ENCODE measurements at places on chromosomes 4 and X.
A peak's percentile ranks its signal among the peaks of the same experiment; 100 is the strongest.

GRCh38 chrX:117990438-117990837, 126.2 kb downstream of the KLHL13 start:
- peak; percentile 31 for DNase-seq

- no peak for DNase-seq
Observed at GRCh38 chr4:121938282-121939092, 13.4 kb downstream of the TRPC3 start.

DNA sequence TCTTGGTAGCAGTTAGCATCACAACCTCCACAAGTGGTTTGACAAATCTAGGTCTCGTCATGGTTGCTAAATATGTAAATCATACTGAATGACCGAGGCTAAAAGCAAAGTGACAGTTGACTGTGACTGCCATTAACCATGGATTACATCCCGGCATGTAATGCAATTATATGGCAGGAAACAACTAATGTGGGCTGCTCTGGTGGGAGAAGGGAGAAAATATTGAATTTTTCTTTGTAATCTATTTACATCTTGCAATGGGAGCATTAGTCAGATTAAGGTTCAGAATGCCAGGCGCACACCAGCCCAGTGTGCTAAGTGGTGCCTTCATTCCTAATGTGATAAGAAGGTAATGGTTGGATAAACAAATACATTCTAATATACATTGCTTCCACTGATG, 35.8 kb downstream of the UNC5C start:
- DNase-seq: no peak

GRCh38 chrX:26778320-26778888, 562.4 kb downstream of the MAGEB5 start:
- DNase-seq: no peak

- DNase-seq: no peak
Observed at GRCh38 chrX:13933851-13934250, 95.8 kb downstream of the GEMIN8 start.

DNA sequence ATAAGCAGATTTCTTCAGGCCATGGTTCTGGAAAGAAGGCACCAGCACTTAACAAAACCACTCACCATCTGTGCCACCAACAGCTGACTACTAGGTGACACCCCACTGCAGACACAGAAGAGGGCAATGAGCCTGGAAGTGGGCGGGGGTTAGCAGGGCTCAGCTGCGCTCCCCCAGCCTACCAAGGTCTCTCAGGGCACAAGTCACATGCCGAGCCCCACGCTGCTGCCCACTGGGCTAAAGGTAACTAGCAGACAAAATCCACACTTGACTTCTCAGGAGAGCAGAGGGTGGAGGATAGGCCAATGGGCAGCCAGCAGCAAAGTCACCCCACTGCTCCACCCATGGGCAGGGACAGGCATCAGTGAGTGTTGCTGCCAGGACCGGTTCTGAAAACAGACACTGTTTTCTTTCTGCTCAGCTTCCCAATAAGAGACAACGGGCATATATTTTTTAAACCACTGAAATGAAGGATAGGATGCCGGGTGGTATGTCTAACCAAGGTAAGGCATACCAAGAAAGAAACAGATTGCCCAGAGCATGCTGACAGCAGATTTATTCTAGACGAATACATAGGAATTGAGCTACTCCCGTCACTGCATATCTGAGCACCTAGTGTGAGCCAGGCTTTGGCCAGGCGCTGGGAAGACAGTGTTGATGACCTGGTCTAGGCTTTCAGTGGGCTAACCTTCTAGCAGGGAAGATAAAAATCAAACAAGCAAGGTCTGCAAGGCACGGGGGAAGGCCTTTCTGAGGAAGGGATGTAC, 20.1 kb downstream of the ACSL1 start:
- DNase-seq: no peak

DNA sequence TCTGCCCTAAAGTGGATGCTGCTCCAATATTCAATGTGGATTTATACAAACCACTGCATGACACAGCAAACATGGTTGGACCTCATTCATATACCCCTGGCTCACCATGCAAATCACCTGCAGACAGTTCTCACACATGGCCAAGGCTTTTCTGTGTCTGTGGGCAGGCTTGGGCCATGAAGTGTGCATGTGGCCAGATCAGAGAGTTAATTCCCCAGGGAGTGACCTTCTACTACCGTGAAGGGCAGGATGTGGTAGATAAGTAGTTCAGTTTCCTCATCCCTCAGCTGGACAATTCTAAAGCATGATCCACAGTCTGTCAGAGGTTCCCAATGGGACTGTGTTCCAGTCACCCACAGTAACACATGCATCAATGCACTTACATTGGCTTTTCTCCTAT, 24.6 kb upstream of the BCLAF3 start:
- DNase-seq: no peak

GRCh38 chr4:163764569-163764968, 270.1 kb downstream of the TMA16 start:
- DNase-seq: no peak

GRCh38 chrX:138845786-138846185, 134.3 kb upstream of the FGF13 start:
- DNase-seq: no peak

- DNase-seq: no peak
Observed at GRCh38 chrX:48715072-48715471, 18.5 kb downstream of the SUV39H1 start.

DNA sequence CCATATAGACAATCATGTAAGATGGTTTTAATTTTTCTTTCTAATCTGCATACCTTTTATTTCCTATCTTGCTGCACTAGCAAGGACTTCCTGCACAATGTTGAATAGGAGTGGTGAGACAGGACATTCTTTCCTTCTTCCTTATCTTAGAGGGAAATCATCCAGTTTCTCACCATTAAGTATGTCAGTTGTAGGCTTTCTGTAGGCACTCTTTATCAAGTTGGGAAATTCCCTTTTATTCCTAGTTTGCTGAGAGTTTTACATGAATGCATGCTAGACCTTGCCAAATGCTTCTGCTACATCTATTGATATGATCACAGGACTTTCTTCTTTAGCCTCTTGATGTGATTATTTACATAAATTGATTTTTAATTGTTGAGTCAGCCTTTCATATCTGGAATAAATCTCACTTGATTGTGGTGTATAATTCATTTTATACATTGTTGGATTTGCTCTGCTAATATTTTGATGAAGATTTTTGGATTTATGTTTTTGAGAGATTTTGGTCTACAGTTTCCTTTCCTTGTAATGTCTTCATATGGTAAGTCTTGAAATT, 23.8 kb downstream of the RNF175 start:
- no peak for DNase-seq

DNA sequence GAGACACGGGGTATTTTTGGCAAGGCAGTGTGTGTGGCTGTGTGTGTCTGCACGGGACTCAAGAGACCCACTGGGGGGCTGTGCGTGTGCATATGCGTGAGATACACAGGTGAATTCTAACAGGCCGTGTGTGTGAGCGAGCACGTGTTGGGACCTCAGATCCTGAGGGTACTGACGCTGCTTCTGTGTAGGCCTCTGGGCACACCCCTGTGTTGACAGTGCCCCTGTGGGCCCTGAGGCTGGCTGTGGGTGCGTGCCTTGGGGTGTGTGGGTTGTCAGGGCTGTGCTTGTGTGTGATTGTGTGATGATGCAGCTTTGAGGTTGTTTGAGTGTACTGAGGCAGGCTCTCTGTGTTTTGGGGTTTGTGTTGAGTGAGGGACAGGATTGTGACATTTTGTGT, 13.9 kb downstream of the FOXP3 start:
- DNase-seq: no peak

- no peak for DNase-seq
Observed at GRCh38 chr4:12701384-12701783, 782.8 kb downstream of the RAB28 start.

DNA sequence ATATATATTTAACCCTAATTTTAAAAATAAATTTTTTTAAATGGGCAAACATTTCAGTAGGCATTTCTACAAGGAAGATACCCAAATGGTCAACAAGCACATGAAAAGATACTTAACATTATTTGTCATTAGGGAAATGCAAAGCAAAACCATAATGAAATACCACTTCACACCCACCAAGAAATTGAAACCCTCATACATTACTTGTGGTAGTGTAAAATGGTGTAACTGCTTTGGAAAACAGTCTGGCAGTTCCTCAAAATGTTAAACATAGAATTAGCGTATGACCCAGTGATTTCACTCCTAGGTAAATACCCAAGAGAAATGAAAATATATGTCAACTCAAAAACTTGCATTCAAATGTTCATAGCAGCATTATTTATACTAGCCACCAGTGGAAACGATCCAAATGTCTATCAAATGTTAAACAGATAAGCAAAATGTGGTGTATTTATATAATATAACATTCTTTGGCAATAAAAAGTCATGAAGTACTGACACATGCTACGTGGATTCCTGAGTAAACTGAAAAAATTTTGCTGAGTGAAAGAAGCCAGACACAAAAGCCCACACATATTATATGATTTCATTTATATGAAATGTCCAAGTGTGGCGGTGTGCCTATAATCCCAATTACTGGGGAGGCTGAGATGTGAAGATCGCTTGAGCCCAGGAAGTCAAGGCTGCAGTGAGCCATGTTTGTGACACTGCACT, 16.6 kb downstream of the TRIM2 start:
- no peak for DNase-seq

DNA sequence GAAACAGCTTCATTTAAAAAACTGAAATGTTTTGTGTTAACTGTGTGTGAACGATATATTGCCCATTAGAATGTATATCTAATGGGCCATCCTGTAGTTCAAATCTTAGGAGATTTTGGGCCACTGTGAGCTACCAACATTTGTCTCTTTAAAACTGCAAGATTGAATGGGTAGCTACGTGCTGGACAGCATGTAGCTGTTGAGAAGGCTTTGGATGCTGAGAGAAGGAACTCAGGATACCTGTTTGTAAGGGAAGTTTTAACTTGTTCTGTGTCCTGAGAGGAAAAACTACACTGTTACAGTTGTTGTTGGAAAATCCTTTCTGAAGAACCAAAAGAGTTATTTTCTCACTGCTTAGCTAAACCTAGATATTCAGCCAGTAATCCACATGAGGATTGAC, 45.9 kb downstream of the PDLIM5 start:
- no peak for DNase-seq

DNA sequence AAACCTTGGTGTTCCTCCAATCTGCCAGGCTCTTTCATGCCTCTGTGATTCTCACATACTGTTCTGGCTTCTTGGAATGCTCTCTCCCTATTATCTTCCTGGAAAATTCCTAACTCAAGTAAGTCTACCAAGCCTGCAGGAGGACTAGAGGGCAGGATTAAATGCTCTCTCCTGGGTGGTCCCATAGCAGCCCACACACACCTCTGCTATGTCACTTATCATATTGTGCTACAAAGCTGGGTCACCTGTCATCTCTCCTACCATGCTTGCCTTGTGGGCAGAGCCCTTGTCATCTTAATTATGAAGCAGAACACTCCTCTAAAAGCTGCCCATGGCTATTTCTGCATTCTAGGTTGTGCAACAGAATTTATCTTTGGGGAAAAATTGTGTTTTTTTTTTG, 344.5 kb upstream of the NOCT start:
- no peak for DNase-seq

- no peak for DNase-seq
Observed at GRCh38 chrX:119423631-119424030, 24.5 kb downstream of the SLC25A43 start.

DNA sequence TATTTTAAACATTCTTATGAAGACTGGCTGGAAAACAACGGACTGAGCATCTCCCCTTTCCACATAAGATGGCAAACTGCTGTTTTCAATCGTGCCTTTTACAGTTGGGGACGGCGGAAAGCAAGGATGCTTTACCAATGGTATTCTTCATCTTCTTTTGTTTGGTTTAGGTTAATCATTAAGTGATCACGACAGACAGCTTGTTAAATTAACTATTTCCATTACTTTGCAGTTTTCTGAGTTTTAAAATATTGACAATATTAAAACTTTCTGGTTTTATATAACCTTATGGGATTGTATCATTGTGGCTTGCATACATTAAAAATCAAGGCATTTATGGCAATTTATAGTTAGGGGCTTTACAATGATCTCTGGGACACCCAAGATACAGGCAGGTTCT, 3.8 kb downstream of the MBTPS2 start:
- DNase-seq: no peak

DNA sequence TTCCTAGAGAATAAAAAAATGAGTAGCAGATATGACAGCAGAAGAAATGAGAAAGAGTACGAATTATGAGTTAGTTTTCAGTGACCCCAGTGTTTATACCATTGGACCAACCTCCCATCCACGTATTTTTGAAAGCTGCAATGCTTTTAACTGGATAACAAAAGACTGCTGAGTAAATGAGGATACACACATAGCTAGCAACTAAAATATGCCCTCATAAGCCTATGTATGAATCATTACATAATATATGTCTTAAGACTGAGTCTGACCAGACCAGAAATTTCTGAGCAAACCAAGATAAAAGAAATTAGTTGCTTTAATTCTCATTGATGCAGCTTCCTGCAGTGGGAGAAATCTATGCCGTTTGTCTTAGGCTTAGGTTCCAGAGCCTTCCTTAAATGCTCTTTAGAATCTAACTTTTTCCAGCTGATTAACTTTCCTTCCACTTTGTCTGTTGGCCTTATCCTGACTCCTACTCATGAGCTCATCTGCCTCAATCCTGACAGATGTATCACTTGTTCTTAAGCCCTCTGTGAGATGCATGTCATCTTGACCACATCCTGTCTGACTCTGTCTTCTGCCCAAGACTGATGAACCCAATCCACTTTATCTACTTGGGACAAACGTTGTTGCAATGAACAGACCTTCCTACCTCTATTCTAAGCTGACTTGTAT, 301.4 kb upstream of the AADAT start:
- peak; percentile 8 for DNase-seq

DNA sequence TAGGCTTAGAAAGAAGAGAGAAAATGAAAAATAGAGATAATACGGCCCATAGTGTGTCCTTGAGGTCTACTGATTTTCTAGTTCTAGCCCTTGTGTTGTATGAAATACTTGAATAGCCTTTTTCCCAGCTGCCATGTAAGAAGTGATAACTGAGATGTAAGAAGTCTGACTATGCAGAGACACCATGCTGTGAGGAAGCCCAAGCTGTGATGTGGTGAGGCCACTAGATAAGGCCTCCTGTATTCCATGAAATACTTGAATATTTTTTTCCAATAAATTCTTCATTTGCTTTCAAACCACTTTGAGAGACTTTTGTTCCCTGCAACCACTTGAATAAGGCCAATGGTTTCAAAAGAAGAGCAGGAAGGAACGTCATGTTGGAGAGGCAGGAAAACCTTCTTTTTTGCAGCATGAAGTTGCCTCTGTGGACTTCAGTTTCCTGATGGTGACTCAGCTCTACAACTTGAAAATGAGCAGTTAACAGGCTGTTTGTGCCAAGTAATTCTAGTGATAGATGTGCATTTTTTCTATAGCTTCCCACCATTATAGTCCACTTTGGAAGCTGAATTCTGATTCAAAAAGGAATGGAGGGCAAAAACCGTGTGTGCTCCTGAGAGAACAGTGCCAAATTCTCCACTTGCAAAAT, 25.5 kb upstream of the FAM9C start:
- no peak for DNase-seq

DNA sequence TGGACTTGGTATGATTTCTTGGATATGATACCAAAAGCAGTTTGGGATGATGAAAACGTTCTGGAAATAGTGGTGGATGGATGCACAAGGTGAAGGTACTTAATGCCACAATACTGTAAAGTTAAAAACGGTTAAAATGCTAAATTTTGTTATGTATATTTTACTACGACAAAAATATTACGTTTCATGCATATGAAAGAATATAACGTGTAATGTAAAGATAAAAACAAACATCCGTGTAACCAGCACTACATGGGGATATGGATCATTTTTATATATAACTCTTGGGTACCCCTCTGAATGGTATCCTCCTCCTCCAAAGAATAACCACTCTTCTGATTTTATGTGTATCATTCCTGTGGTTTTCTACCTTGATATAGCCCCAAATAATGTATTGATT, 862 bp upstream of the CENPU start:
- DNase-seq: no peak
